H9 (cell line): ENCODE measurements at places on chromosomes 11 and 22. TPM values are rescaled to one million over a fixed set of nuclear protein-coding genes. Genes with fewer than 3 reads are reported as not detected.

ANKK1 gene
- 0.11 and 0.20 TPM in 2 replicates for total RNA-seq

CARNS1 gene
- total RNA-seq = 0.88 and 1.1 TPM in 2 replicates

ACR gene
- 0.35 TPM in 1 of 2 replicates, not detected in the other for total RNA-seq

SCARF2 gene
- 10.8 and 12.7 TPM in 2 replicates for total RNA-seq

DNA sequence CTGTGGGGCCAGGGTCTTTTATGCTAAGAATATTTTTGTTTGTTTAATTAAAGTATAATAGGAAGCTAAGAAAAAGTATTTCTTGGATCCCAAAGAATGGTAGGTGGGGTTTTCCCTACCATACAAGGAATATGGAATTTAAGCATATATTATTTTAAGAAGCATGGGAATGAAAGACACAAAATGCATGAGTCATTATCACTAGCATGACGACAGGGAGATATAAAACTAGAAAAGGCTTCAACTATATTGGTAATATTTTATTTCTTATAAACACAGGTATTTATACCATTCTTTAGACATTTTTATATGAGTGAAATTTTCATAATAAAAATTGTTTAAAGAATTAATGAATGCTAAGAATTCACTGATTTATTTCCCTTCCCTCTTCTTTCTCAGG, 39.3 kb upstream of the SOX6 start:
- no peak for DNase-seq

DNA sequence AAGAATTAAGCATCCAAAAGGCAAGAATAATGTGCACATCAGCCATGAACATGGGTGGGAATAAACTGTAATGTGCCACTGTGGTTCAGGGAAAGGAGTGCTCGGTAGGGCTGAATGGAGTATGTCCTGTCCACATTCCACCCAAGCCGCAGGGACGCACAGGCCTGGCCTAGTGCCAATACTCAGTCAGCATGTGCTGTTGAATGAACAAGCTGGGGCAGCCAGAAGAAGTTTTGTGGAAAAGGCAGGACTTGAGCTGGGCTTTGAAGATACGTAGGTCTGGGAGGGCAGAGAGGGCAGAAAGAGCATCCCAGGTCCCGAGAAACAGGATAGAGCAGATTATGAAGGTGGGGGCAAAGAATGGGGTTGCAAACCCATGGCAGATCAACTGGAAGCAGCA, 60.0 kb upstream of the PLET1 start:
- DNase-seq = no peak

DNA sequence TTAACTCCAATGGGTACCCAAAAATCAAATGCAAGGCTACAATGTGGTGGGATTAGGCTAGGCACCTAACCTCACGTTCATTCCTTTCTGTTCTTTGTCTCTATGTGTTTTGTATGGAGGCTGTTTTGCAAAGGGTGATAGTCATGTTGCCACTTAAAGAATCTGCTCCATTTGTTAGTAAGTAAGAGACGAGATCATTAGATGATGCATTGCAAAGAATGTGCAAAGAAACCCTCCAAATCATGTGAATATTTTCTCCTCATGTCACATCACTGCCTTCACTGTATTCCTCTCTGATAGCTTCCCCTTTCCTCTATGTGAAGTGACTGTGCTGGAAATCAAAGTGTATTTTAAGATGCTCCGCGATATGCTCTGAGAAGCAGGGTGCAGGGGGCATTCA, 11.9 kb downstream of the SYT13 start:
- DNase-seq = no peak

DNA sequence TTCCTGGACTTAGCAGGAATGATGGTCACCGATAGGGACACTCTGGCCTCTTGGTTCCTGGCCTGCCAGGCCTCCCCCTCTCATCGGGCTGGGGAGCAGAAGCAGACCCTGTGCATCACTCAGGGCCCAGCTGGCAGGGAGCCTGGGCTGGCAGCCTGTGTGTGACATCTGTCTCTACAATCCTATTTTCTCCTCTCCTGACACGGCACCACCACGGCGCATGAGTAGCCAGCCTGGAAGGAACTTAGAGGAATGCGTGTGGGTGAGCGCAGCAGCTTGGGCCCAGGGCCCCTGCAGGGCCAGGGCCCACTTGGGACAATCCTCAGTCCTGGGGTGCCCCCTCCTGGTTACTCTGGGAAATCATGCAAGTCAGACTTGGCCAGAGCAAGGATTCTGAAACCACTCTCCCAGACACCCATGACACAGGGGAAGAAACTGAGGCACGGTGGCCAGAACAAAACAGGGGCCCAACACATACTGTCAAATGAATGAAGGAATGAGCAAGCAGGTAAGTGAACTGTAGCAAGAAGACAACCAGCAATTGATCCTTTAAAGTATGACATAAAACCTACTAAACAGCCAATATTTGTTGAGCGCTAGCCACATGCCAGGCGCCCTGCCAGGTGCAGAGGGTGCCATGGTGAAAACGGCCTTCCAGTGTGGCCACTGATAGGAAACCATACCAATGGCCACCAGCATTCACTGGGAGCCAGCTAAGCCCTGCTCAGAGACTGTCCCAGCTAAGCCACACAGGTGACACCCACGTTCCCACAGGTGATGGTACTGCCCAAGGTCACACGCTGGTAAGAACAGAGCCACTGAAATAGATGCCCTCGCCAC, 13.3 kb downstream of the RSPH14 start:
- DNase-seq = peak; percentile 81

DNA sequence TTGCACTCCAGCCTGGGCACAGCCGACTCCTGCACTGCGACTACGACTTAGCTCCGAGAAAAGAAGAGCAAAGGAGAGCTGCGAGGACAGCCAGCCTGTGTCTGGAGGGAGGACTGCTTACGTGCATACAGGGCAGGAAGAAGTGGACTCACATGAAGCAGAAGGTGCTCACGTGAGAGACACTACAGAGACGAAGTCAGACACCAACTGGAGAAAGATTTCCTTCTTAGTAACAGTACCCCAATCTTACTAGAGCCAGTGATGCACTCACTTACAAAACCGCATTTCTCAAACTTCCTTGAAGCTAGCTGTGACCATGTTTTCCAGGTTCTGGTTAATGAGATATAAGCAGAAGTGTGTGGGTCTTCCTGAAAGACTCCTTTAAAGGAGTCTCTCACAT, 67.7 kb downstream of the MICAL3 start:
- no peak for DNase-seq

GRCh38 chr11:46391186-46391577, 394 bp downstream of the CHRM4 start:
- no peak for DNase-seq

DNA sequence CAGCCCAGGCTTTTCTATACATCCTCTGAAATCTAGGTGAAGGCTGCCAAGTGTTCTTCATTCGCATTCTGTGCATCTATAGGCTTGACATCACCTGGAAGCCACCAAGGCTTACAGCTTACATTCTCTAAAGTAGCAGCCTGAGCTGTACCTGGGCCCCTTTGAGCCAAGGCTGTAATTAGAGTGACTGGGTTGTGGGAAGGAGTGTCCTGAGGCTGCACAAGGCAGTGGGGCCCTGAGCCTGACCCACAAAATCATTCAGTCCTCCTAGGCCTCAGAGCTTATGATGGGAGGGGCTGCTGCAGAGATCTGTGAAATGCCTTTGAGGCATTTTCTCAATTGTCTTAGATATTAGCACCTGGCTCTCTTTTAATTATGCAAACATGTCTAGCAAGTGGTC, 33.0 kb upstream of the RDX start:
- DNase-seq = no peak

DNA sequence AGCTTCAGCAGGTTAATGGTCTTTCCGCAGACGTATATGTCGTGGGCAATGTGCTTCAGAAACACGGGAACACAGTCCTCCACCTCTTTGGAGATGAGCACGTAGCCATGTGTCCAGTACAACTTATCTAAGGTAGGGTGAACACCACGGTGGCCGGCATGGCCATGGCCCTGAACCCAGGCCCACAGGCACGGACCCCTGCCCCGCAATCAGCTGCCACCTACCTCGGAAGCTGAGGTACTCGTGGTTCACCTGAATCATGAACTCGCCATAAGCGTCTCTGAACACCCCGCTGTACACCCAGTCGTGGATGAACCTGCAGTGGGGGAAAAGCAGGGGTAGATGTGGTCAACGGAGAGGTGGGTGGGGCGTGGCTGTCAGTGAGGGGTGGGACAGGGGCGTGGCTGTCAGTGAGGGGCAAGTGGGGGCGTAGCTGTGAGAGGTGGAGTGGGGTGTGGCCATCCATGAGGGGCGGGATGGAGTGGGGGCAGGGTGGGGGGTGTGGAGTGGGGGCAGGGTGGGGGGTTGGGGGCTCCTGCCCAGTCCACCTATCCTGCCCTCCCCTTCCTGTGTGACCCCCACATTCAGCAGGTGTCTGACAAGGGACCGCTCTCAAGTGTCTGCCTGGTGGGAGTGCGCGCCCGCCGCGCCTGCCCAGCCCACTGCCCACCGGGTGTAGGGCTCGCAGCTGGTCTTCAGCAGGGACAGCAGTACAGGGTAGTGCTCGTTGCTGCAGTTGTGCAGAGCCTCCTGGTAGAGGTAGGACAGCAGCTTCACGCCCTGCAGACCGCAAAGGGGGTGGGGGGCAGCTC, 18.6 kb downstream of the TUBGCP6 start:
- no peak for DNase-seq

DNA sequence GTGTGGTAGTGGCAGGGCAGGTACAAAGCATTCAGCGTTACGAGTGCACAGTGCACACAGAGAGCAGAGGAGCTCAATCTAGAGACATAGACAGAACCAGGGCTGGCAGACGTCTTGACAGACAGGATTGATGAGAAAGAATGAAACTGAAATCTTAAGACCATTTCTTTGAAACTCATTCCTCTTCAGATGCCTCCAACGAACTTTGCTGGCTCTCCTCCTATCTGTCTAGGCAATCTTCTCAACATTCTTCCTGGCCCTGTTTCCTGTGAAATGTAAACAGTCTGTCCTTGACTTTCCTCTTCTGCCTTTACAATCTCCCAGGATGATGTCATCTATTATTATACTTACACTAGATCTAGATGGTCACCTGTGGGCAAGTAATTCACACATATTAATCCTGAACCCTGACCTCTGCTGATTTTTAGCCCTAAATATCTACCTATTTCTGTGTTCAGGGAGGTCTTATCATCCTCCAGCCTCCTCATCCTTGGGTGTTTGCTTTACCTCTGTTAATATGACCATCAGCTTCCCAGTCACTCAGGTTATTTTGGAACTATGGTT, 119.5 kb downstream of the ENTHD1 start:
- no peak for DNase-seq

GRCh38 chr11:12692229-12693075, 18.2 kb downstream of the TEAD1 start:
- no peak for DNase-seq

DNA sequence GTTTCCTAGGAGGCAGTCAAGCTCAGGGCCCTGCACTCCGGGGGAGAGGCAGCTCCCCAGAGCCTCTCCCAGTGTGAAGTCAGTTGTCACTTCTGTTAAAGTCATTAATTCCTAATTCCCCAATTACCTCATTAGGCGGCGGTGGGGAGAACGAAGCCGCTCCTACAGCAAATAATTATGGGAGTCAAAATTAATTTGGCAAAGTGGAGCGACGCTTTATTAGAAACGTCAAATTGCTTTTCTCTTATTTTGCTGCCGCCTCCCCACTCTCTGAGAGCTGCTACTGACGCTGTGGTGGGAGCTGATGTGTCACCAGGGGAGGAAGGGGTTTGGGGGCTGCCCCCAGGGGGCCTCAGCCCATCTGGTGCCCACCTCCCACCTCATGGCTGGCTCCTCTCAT, 41.6 kb downstream of the SLC22A12 start:
- no peak for DNase-seq

DNA sequence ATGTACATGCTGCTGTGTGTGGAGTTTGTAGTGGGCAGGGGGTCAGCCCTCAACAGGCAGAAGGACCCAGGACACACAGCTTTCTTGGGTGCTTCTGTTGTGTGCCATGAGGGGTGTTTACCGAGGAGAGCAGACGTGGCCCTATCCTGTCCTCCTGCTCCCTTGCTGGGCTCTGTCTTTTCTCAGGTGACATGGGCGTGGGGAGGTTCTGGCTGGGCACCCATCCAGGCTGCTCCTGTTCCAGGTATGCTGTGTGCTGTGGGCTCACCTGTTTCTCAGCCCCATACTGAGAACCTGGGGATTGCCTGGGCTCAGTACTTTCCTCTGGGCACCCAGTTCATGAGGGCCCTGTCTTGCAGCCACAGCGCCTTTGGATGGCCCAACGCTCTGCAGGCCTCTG, 23.3 kb downstream of the MICALL1 start:
- no peak for DNase-seq
